CD4-positive, alpha-beta T cell (primary cell): ENCODE measurements at places on chromosomes 1 and 21. TPM values are rescaled to one million over a fixed set of nuclear protein-coding genes. Genes with fewer than 3 reads are reported as not detected.

DNA sequence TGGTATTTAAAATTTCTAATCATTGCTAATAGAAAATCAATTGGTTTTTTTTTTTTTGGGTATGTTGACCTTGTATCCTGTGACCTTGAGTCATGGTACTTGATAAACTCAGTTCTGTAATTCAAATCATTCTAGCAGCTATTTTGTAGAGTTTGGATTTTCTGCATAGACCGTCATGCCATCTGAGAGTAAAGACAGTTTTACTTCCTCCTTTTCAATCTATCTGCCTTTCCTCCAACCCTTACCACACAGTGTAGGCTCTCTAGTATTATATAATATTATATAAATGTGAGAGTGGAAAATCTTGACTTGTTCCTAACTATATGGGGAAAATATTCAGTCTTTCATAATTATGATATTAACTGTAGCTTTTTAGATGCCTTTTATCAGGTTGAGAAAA lies 7.0 kb downstream of the TDRD5 start:
- no peak for DNase-seq
- H3K4me3 ChIP-seq, result no peak overlapping the region
- H3K36me3 ChIP-seq, result no peaks in the 10 kb centered on the region

GRCh38 chr1:231923491-231924041 lies 297.0 kb downstream of the DISC1 start:
- H3K27me3 ChIP-seq, result no peaks in the 10 kb centered on the region
- peaks cover 25% of the 10 kb centered on the region for H3K4me1 ChIP-seq
- no peak for DNase-seq
- no peak overlapping the region for H3K27ac ChIP-seq
- H3K4me3 ChIP-seq, result no peak overlapping the region

GRCh38 chr1:109116286-109116685 lies 2.4 kb downstream of the ELAPOR1 start:
- DNase-seq, result no peak
- H3K36me3 ChIP-seq, result no peaks in the 10 kb centered on the region
- no peak overlapping the region for H3K27ac ChIP-seq
- H3K27me3 ChIP-seq, result no peaks in the 10 kb centered on the region

- H3K27ac ChIP-seq, result no peak overlapping the region
- H3K4me3 ChIP-seq, result no peak overlapping the region
- no peaks in the 10 kb centered on the region for H3K36me3 ChIP-seq
- DNase-seq, result no peak
- no peaks in the 10 kb centered on the region for H3K27me3 ChIP-seq
Observed at GRCh38 chr1:243346468-243346867, 90.6 kb downstream of the SDCCAG8 start.

DNA sequence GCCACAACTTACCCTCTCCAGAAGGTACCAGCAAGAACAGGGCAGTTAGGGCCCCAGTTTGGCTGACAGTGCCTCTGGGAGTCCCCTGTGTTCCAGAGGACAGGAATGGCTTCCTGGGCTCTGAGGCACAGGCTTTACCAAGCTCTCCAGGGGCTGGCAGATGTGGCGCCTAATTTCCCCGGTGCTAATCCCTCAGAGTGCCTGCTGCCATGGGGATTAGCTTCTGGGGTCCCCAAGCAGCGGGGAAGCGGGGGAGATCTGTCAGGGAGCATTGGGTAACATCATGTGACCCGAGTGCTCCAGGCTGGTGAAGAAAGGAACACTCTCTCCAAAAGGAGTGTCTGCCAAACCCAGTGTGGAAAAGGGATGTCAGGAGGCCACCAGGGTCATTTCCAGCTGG lies at the start of gene LACTBL1:
TSS of gene LACTBL1 (minus strand) at position 107 of the 400 bp plus-strand sequence. CDS start 550 bp downstream, outside the sequence.
- no peaks in the 10 kb centered on the region for H3K36me3 ChIP-seq
- peaks cover 23% of the 10 kb centered on the region for H3K27me3 ChIP-seq
- no peaks in the 10 kb centered on the region for H3K4me1 ChIP-seq
- no peak for DNase-seq

Gene RGS5
- 1.6 TPM for total RNA-seq

Gene RGS13
- total RNA-seq, result 0.30 TPM

Gene LCE1C
- total RNA-seq, result not detected
